Stimulated activated CD4-positive, alpha-beta T cell treated with anti-CD3 and anti-CD28 coated beads, TNF-alpha, amount 100 ng/mL, for 4 hours (primary cell): ENCODE measurements at places on chromosomes 11 and 22.

GRCh38 chr11:64451856-64452255, 92.9 kb downstream of the RPS6KA4 start:
- DNase-seq = no peak

- DNase-seq = no peak
Measured at GRCh38 chr22:45684169-45684568, 12.5 kb downstream of the ATXN10 start.

- DNase-seq = no peak
Measured at GRCh38 chr11:80196932-80197554, 756.2 kb upstream of the TENM4 start.

GRCh38 chr11:128219731-128220120, 367.6 kb downstream of the ETS1 start:
- DNase-seq = no peak

- no peak for DNase-seq
Measured at GRCh38 chr11:119120639-119121007, 757 bp upstream of the HINFP start.
